ENCODE measurements at places on chromosomes 2 and 18.

GRCh38 chr2:71223767-71224333, 3.1 kb downstream of the PAIP2B start:
- DNase-seq, result peak; percentile 57

DNA sequence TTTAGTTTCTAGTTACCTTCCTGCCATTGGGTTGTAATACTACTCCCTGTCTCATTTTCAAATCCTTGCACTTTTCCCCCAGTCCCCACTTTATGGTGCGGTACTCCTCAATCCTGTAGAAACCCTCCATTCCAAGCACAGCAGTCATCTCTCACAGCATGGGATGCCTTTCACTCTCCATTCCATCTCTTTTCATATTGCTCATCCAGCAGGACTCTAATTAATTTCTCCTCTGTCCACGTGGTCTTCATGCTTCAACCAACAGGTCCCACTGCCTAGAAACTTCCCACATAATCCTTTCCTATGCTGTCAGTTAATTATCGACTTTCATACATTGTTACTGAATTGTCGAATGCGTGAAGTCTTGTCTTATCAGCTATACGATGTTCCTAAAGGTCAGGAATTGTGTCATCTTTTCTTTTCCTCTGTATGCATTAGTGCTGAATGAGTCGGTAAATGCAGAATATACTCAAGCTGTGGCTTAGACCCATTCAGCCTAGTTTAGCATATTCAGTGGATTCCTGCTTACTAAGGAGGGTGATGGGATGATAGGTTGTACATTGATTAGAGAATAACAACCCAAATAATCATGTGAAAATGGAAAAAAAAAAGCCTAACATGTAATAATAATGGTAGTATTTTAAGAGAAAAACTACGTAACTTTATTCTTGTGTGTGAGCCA, 89.7 kb downstream of the CRIM1 start:
- DNase-seq, result no peak

- no peak for DNase-seq
Measured at GRCh38 chr18:46199515-46200147, 95.4 kb downstream of the HAUS1 start.

DNA sequence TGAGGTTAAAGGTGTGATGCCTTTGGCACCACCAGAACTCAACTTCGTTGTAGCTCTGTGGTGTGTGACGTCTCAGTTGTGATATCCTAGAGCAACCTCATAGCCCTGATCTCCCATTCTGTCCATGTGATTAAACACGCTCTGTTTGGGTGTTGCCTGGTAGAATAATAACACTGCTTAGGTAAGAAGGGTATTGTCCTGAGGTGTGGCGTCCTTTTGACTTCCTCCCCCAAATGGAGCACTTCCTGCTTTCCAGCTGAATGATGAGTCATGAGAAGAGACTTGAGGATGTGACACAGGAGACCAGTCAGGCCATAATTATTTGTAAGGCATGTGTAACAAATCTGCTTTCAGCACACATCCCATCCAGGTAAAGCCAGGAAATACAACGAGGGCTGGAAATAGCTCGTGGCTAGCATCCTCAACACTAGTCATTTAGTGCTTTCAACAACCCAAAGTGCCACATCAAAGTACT, 100.7 kb downstream of the RAPGEF4 start:
- DNase-seq, result no peak

DNA sequence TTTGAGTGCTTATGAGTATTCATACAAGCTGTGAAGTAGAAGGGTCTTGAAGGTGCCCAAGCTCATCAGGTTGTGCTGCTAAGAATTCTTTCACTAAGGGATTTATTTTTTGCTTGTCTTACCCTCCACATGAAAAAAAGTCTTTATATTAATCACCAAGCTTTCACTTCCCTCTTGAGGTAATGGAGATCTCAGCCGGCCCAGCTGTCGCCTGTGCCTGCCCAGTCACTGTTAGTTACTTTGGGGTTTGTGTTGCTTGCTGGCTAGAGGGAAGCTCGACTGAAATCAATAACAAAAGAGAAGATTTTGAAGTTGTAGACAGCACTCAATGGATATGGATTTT, 21.9 kb downstream of the MC2R start:
- no peak for DNase-seq

DNA sequence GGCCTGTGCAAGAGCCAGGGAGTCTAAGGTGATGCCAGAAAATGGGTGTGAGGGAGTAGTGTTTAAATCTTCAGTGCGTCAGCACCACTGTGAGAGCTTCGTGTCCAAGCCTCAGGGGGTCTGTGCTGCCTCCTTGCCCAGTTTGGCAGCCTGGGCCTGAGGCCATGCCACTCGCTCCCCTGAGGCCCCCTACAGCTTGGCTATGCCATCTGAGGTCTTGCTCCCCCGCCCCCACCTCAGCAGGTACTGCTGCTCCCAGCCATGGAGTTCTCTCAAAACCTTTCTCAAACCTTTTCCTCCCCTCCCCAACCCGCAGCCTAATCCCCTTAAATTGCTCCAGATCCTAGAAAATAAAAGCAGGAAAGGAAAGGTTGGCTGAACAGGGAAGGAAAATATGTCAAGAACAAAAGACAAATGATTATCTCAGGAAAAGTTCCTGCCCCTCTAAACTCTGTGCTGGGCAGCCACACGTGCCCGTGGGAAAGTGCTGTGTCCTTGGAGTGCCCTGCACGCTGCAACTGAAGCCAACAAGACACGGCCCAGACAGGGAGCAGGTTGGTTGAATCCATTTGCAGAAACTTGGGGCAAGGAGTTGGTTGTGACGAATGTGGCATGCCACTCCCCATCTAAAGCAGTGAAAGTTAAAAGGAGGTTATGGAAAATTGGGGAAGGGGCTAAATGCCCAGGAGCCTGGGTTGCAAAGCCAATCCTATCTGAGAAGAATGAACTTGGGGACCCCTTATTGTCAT, 61.2 kb downstream of the ATOH8 start:
- no peak for DNase-seq
